Stimulated activated CD4-positive, alpha-beta T cell treated with anti-CD3 and anti-CD28 coated beads, Interleukin-2, amount 100 ng/mL, for 24 hours (primary cell): ENCODE measurements at places on chromosomes 2 and 18.

DNA sequence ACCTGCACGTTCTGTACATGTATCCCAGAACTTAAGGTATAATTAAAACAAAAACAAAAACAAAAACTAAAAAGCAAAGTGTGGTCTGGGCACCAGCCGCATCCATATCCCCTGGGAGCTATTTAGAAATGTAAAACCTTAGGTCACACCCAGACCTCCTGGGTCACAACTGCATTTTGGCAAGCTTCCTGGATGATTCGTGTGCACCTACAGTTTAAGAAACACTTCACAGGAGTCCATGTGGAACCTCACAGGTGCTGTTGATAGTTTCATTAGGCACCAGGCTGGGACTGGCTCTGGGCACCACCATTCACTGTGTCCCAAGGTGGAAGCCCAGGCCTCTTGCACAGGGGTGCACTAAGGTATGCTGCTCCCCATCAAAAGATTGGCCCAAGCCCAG, 103.6 kb upstream of the BOD1L2 start:
- no peak for DNase-seq

- DNase-seq: no peak
These were observed 401.5 kb downstream of the FBXO15 start for GRCh38 chr18:73746101-73746500.

GRCh38 chr2:183996825-183997793, 601.2 kb upstream of the ZNF804A start:
- no peak for DNase-seq

- no peak for DNase-seq
These were observed 202.8 kb downstream of the VAPA start for GRCh38 chr18:10116574-10116973.

DNA sequence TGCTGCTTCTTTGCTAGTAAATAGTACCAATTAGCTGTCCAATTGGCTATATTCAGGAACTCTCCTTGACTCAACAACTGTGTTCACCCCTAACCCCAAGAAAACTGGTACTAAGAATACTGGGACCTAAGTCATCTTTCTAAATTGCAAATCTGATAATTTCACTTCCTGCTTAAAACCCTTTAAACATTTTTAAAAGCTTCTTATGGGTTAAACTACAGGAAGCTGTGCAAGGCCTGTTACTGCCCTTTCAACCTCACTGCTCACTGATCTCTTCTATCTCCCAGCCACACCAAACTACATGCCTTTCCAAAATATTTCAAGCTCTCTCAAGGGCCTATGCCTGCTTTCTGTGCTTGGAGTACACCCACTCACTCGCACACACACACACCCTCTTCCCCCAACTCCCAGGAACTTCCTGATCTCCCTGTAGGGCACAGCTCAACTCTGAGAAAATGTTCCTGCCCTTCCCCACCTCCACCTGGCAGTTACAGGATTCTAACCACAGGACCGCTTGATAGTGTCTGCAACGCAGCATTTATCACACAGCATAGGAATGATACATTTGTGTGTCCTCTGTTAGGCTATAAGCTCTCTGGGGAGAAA, 6.7 kb downstream of the LMAN1 start:
- no peak for DNase-seq

GRCh38 chr2:42192652-42193566, 23.8 kb downstream of the EML4 start:
- DNase-seq: no peak

GRCh38 chr2:156999661-157000060, 257.8 kb upstream of the GALNT5 start:
- DNase-seq: no peak

- DNase-seq: no peak
These were observed 170.5 kb upstream of the KCNJ3 start for GRCh38 chr2:154527962-154528361.

DNA sequence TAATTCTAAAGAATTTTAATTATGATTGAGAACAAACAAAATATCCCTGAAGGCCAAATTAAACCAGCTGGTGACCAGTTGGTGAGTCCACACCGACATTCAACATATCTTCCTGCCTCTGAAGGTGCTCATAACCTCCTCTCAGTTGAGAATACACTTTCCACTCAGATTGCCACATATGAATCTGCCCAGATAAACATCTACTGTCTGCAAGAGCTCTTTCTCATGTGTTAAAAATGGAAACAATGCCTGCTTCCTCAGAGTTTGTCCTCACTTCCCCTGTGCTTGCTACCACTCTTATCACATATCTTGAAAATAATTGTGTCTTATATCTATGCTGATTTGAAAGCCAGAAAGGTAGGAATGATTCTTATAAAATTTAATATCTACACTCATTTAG, 177.7 kb upstream of the GULP1 start:
- no peak for DNase-seq

- no peak for DNase-seq
These were observed 54.2 kb downstream of the NCAPH start for GRCh38 chr2:96389736-96390135.

GRCh38 chr2:58620093-58620492, 379.0 kb upstream of the FANCL start:
- DNase-seq: no peak

DNA sequence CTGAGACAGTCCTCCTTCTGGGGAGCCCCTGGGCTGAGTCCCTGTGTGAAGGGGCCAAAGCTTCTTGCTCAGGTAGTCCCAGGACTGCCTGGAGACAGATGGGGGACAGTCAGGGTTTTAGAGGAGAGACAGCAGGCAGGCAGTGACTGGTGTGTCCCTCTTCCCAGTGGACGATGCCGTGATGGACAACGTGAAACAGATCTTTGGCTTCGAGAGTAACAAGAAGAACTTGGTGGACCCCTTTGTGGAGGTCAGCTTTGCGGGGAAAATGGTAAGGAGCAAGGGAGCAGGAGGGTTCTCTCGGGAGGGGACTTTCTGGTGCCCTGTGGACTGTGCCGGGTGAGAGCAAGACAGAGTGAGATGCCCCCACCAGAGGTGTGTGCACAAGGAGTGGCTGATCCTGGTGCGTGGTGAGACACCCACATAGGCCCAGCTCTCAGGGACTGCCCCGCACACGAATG, 74.8 kb downstream of the DYSF start:
- DNase-seq: no peak

GRCh38 chr2:167602122-167602521, 645.3 kb downstream of the STK39 start:
- DNase-seq: no peak

GRCh38 chr2:30280596-30281434, 49.5 kb downstream of the LBH start:
- DNase-seq: no peak

- no peak for DNase-seq
These were observed 12.1 kb upstream of the LCT start for GRCh38 chr2:135849087-135849486.

- no peak for DNase-seq
These were observed 95.5 kb downstream of the CCDC102B start for GRCh38 chr18:68893354-68893753.

DNA sequence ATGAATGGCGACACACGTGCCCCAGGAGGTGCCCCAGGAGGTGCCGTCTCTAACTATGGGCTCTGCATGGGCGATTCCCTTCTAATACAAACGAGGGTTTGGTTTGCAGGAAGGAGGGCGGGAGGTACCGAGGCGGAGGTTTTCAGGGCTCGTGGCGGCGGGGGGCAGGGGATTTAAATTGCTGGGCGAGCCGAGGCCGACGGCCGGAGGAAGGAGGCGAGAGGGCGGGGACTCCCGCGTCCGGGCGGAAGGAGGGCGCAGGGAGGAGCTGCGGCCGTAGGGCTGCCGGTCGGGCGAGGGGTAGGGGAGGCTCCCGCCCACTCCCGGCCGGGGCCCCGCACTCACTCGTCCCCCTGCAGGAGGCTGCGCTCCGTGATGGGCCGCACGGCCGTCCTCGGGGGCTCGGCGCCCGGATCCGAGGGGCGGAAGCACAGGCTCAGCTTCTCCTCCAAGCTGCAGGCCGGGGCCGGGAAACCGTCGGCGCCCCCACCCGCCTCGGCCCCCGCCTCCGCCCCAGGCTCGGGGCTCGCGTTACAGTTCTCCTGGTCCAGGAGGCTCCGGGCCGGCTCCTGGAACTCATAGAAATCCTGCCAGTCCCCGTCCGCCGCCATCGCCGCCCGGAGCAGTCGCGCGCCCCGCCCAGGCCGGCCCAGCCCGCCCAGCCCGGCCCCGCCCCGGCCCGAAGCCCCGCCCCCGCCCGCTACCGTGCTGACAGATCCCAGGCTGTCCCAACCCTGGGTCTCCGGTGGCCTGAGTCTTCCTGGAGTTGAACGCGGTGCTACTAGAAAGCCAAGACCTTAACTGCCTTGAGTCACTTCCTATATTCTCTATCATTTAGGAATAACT, at the start of gene FEZ2:
TSS of gene FEZ2 (minus strand) at position 637 of the 846 bp plus-strand sequence. CDS start at position 611, 26 bp downstream.
- peak; percentile 70 for DNase-seq

- no peak for DNase-seq
These were observed 218.8 kb downstream of the HAUS1 start for GRCh38 chr18:46322941-46323340.

- no peak for DNase-seq
These were observed 106.4 kb downstream of the CTAGE1 start for GRCh38 chr18:22311301-22311700.

GRCh38 chr2:238235331-238235732, 4.5 kb downstream of the HES6 start:
- DNase-seq: no peak

DNA sequence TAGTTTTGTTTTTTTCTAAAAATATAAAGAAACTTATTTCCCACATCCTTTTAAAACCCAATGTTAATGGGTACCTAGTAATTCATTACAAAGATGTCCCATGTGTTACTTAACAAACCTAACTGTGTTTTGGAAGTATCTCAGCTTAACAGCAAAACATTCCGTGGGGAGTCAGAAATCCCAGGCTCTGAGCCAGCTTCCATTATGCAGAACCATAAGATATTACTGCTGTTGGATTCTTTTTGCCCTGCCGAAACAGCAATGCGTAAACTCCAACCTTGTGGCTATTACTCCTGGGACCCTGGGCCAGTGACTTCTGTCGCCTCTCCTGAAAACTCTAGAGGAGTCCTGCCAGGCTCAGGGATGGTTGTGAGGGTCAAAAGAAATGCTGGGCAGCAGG, 174.1 kb downstream of the UXS1 start:
- DNase-seq: no peak

DNA sequence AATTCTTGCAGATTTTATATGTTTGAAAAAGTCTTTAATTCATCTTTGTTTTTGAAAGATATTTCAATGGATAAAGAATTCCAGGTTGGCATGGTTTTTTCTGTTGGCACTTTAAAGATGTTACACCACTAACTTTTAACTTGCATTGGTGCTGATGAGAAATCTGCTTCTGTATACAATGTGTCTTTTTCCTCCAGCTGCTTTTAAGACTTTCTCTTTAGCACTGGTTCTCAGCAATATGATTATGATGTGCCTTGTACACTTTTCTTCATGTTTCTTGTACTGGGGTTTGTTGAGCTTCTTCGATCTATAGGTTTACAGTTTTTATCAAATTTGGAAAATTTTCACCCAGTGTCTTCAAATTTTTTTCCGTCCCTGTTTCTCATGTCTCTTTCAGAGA, 29.2 kb downstream of the PECR start:
- no peak for DNase-seq

GRCh38 chr2:200966770-200967169, 3.3 kb upstream of the ORC2 start:
- DNase-seq: no peak

- no peak for DNase-seq
These were observed 95.1 kb downstream of the CRIM1 start for GRCh38 chr2:36450466-36451196.

DNA sequence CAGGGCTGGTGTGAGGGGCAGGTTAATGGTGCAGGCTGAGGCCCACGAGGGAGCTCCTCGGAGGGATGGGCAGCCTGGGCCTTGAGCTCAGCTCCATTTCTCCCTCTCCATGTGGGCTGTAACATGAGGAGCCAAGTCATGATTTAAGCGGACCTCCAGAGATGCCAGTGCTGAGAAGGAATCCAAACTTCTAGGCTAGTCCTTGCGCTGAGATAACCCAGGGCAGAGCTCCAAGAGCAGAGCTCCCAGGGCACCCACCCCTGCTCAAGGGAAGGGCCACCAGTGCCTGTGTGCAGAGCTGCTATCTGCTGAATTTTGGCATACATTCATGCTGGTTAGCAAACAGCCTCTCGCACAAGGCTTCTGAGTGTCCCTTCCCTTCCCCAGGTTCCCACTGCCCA, 95.1 kb downstream of the MRO start:
- no peak for DNase-seq

- DNase-seq: no peak
These were observed 198.8 kb upstream of the FOSL2 start for GRCh38 chr2:28193630-28194403.
